ENCODE measurements at places on chromosomes 4 and X.

DNA sequence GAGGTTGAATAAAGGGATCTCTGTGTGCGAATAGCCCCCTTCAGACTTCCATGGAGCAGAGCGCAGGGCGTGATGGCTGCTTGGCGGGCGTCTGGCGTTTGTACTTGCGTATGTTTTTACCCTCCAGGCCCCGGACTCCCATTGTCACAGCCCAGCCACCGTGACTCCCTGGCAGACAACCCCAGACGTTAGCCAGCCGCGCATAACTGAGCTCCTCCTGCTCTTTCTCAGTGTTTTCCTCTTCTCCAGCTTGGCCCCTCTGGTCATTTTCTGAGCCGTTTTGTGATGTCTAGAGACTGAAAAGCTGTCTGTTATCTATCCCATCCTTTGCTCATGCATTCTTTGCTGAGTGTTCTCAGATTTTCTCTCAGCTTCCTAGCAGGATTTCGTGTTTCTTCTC is 54.3 kb downstream of the IGFBP7 start:
- DNase-seq = peak; percentile 20

DNA sequence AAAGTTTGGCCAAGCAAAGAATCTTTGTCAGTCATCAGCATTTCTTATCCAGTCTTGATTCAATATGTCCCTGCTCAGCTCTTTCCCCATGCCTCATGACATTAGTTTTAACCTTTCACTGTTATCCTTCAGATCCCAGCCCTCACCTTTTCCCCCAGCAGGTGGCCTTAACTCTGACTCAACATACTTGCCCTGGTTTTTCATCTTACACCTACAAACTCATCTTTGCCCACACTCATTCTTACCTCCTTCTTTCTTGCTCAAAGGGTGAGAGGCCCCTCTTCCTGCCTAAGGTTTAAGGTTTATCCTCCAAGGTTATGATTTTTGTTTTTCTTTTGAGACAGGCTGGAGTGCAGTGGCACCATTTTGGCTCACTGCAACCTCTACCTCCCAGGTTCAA is 10.6 kb upstream of the ANXA5 start:
- no peak for DNase-seq

- DNase-seq = no peak
Observed at GRCh38 chr4:96205143-96205936, 365.4 kb downstream of the PDHA2 start.

- DNase-seq = no peak
Observed at GRCh38 chr4:85358831-85359230, 116.1 kb upstream of the ARHGAP24 start.

DNA sequence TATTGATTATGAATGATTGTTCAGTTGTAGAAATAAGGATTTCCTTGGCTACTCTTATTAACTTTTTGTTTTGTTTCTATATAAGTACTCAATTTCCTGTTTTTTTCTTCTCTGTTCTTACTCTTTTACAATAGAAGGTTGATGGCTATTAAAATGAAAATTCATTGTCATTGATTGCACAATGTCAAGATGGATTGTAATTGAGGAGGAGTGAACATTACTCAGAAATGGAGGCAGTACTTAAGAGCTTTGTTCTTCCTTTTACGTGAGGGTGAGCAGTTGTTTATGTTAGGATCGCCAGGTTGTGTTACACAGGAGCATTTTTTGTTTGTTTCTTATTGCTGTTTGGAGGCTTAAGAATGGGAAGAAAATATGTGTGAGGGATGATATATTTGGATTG is 2062.4 kb downstream of the ARAP2 start:
- DNase-seq = no peak

GRCh38 chr4:158670975-158671664 is 567 bp downstream of the C4orf46 start:
- peak; percentile 14 for DNase-seq

- DNase-seq = no peak
Observed at GRCh38 chr4:122842984-122843531, 16.4 kb downstream of the FGF2 start.

DNA sequence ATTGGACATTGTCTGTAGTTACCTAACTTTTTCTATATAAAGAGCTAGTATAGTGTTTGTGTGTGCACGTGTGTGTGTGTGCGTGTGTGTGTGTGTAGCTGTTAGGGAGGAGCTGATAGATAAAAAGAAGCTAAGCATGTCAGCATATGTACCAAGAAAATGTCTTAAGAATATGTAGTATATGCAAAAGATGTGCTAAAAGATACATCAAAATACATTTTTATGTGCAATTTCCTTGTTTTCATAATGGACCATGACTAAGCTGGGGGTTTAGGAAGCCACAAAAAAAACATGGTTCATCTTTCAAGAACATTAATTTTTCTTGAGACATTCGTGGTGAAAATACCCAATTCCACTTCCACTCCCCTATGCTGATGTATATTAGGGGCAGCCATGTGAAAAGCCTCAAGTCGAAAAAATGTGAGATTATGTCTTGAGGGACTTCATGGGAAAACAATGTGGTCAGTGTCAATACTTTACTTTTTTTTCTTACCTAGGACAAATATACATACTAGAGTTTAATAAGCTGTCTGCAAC is 1599.7 kb downstream of the ARAP2 start:
- DNase-seq = no peak

DNA sequence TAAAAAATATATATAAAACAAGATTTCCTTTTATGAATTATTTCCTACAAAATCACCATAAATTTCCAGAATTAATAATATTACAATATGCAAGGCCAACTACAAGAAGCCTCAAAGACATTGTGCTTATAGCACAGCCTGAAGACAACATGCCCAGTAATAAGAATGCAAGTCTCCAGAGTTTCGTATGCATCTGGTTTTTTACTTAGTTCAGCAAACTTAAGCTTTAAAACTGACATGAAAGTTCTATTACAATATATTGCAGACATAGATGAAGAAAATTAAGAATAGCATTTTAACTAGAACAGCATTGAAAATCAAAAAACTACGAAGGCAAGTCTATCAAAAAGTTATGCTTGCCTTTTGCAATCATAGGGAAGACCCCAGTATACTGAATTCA is 107.6 kb downstream of the PRDM5 start:
- DNase-seq = no peak

- DNase-seq = no peak
Observed at GRCh38 chrX:10074241-10074941, 82.4 kb upstream of the CLCN4 start.

DNA sequence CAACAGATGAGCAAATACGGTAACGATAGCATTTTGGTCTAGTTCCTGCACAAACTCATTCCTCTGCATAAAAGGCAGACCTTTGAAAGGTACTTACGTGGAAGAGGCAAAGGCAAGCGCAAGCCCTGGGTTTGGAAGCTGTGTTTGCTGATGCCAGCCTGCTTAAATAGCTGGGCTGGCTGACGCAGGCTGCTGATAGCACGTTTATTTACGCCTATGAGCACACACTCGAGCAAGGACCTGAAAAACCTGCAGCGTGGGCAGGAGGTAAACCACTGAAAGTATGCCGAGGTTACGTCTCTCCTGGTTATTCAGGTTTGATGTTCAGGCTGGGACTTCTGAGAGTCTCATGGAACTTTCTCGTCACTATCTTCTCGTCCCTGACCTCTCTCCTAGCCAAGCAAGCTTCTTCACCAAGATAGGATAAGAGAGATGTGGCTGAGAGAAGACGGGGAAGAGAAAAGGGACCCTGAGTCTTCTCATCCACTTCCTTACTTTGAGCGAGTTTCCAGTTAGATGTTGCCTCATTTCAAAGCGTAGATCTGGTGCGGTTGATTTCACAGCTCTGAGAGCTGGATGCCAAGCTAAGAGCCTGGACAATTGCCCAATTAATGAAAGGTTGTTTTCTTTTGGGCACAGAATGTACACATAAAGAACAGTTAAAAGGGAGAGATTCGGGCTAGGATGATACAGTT is at the start of gene HOPX:
TSS of gene HOPX (minus strand) at position 139 of the 695 bp plus-strand sequence. CDS start 23,480 bp downstream, outside the sequence.
- DNase-seq = no peak

- no peak for DNase-seq
Observed at GRCh38 chrX:54564936-54565335, 34.9 kb downstream of the GNL3L start.

- no peak for DNase-seq
Observed at GRCh38 chr4:16714191-16714590, 184.3 kb downstream of the LDB2 start.

- DNase-seq = no peak
Observed at GRCh38 chrX:24410514-24411189, 50.2 kb downstream of the SUPT20HL1 start.

GRCh38 chrX:112662559-112663427 is 16.9 kb downstream of the LHFPL1 start:
- no peak for DNase-seq

GRCh38 chr4:154559494-154560418 is 3.1 kb upstream of the FGB start:
- no peak for DNase-seq

DNA sequence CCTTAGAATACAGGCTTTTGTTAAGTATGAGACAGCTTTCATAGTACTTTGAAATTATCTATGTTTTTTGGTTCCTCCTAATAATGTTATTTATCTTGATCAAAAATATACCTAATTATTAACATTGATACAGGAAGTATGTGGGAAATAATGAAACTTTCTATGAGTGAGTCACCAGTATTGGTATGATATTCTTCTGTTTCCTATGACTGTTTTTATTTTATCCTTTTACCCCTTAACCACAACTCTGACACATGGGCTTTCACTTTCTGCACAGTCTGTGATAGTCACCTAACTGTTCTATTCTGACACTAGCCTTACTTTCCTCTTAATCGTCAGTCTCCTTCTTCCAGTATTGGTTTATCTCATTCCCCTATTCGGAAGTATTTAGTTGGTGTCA is 4.7 kb downstream of the THAP9 start:
- DNase-seq = no peak

- no peak for DNase-seq
Observed at GRCh38 chrX:46257451-46257879, 287.8 kb downstream of the ZNF674 start.

- no peak for DNase-seq
Observed at GRCh38 chr4:94567811-94568210, 116.1 kb downstream of the PDLIM5 start.

GRCh38 chrX:130413415-130413814 is 11.6 kb downstream of the RBMX2 start:
- DNase-seq = no peak

- no peak for DNase-seq
Observed at GRCh38 chrX:34915463-34916225, 27.0 kb upstream of the FAM47B start.

DNA sequence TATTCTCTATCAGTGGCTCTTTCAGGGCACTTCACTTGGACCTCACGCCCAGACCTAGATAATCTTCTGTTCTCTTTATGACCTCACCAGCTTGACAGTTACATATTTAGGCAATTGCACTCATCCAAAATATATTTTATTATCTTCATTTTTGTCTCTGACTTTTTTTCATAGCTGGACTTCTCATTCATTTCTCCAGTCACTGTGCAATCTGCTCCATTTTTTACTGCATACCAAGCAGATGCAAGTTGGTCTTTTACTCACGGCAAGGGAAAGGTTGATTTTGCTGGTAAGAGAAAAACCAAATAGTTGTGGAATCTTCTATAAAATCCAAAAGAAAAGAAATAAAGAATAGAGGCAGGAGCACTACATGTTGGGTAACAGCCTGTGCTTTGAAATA is 31.7 kb downstream of the MAD2L1 start:
- no peak for DNase-seq

- DNase-seq = no peak
Observed at GRCh38 chr4:26130841-26131432, 189.9 kb upstream of the RBPJ start.

- no peak for DNase-seq
Observed at GRCh38 chr4:56464581-56464980, 2.8 kb upstream of the SRP72 start.

DNA sequence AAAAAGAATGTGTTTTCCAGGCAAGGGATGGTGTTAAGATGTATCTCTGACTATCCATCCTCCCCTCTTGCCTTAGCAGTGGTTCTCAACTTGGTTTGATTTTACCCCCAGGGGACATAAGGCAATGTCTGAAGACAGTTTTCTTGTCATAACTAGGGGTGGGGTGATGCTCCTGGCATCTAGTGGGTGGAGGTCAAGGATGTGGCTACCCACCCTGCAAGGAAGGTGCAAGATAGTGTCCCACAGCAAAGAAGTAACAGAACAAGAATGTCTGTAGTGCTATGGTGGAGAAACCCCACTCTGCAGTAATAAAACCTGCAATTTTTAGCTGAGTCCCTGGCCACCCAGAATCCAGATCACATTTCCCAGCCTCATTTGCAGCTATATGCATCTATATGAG is 81.2 kb upstream of the TBL1X start:
- no peak for DNase-seq

DNA sequence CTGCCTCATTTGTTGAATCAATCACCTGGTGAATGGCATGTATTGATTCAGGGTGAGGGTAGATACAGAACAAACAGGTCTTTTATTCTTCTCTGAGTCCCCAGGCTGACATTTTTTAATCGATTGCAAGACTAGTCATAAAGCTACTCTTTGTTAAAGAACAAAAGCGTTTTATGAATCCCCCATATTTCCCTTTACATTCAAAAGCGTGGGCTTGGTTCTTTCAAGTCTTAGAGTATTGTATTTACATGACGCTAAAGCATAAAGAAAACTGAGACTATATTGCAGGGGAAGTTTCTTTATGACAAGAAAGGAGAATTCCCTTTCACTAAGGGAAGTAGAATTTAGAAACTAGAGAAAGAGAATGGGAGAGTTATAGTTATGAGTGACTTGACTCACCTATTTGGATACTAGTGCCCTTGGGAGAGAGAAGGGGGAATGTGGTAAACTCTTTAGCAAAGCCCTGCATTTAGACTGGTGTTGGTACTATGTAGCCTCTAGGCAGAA is 69.3 kb upstream of the PDE5A start:
- no peak for DNase-seq

- no peak for DNase-seq
Observed at GRCh38 chrX:16788477-16788876, 2.2 kb downstream of the TXLNG start.

DNA sequence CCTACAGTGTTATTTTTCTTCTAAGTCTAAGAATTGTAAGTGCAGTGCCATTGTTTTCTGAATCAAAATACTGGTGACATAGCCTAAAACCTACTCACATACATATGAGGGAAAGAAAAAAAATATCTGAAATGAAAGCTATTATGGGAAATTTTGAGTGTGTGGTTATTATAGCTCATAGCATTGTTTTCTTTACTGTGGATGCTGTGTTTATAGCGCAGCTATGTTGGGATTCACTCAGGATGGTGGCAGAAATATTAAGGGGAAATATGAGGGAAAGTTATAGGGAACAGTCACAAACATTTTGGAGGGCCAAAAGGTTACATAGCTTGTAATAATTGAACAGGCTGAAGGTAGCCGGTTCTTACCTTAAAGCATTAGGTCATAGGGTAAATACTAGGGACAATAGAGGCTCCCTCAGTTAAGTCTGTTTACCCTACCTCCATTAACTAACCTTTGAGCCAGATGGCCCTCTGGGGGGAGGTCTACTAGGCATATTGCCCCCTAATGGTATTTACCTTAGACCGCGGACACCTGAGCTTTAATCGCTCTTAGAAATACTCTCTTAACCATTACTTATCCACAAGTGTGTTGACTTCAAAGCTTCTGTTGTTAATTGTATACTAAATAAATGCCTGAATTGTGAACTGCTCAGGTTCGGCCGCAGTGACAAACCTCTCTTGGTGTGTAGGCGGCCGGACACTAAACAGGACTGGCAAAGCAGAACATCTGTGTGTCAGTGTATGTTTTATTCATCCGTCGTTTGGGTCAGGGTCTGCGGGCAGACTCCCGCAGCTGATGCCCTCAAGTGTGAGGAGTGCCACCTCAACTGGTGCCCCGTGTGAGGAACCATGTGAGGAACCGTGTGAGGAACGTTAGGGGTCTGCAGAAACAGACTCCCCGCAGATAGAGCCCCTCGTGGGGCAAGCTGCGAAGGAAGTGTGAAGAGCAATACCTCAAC is 21.3 kb upstream of the SULT1B1 start:
- no peak for DNase-seq

- no peak for DNase-seq
Observed at GRCh38 chrX:9349572-9350494, 115.0 kb upstream of the TBL1X start.

All from substantia nigra (tissue), 51 donors.